Stimulated activated CD4-positive, alpha-beta T cell treated with anti-CD3 and anti-CD28 coated beads, Interleukin-15, amount 100 ng/mL, for 1 hour (primary cell): ENCODE measurements at places on chromosomes 12 and 14.

- DNase-seq, result no peak
These were observed 719 bp upstream of the SRSF9 start for GRCh38 chr12:120470150-120470784.

- no peak for DNase-seq
These were observed 5.0 kb upstream of the SRSF9 start for GRCh38 chr12:120474616-120474960.

DNA sequence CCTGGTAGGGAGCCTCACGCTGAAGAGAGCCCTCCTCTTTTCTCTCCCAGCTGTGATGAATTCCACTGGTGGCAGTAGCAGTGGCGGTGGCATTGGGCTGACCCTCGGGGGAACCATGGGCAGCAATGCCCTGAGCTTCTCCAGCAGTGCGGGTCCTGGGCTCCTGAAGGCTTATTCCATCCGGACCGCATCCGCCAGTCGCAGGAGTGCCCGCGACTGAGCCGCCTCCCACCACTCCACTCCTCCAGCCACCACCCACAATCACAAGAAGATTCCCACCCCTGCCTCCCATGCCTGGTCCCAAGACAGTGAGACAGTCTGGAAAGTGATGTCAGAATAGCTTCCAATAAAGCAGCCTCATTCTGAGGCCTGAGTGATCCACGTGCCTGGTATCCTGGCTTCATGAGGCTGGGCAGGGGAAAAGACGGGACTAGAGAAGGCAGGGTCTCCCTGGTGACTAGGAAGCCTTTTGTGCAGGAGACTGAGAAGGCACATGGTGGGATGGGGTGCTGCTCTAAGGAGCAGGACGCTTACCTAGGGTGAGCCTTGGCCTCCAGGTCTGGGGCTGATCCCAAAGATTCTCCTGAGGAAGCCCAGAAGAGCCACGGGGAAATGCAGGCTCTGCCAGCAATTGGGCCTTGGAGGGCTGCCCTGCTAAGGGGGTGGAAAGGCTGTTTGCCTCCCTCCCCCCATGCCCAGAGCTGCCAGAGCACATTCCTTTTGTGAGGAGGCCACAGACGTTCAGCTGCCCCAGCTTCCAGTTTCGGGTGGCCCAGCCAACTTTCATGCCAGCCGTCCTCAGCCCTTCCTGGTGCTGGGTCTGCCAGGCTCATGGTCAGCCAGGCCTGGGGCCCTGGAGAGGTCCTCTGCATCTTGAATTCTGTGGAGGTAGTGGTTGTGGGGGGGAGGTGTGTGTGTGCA lies 15.8 kb downstream of the KRT7 start:
- DNase-seq, result no peak

GRCh38 chr14:56099081-56099797 lies 19.0 kb upstream of the PELI2 start:
- DNase-seq, result no peak
